ENCODE measurements at places on chromosomes 6 and 20. TPM values are rescaled to one million over a fixed set of nuclear protein-coding genes. Genes with fewer than 3 reads are reported as not detected.

The HLA-DQA1 gene
- not detected for total RNA-seq

The TNF gene
- not detected for total RNA-seq

GRCh38 chr20:1301031-1301529, 27.9 kb downstream of the SDCBP2 start:
- peak; percentile 64 for DNase-seq

DNA sequence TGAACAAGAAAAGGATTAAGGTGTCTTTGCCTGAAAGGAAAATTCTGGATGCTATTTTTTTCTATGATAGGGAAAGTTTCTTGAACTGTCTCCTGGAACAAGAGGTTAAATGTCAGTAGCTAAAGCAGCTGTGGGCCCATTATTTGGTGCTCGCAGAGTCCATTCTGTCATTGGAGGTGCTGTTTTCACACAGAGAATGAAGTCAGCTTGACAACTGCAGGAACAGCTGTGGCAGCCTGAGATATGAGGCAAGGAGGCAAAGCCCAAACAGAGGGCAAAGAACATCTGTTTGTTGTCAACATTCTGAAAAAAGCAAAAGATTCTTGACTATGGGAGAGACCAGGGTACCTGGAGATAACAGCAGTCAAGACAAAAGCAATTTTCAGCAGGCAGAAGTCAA, 548.2 kb downstream of the KIF16B start:
- no peak for DNase-seq

The GRM1 gene
- total RNA-seq = not detected

The CTNNBL1 gene
- 60.2 TPM for total RNA-seq

DNA sequence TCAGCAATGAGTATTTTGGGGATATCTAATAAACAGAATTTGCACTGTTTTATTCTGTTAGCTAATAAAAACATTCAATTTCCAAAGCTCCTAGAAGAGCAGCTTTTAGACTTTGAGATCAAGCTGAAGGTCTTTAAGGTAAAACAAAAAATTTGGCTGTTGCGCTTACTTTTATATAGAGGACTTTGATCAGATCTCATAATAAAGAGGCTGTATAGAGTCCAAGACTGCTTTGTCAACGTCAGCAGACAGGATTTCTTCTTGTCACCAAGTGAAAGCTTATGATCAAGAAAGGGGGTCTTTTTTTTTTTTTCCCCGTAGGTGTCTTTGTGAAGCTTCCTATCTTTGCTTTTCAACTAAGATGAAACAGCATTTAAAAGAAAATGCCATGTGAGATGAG, 556.5 kb upstream of the SLC35B3 start:
- DNase-seq = no peak

GRCh38 chr20:34575271-34575670, 16.8 kb downstream of the MAP1LC3A start:
- no peak for DNase-seq

DNA sequence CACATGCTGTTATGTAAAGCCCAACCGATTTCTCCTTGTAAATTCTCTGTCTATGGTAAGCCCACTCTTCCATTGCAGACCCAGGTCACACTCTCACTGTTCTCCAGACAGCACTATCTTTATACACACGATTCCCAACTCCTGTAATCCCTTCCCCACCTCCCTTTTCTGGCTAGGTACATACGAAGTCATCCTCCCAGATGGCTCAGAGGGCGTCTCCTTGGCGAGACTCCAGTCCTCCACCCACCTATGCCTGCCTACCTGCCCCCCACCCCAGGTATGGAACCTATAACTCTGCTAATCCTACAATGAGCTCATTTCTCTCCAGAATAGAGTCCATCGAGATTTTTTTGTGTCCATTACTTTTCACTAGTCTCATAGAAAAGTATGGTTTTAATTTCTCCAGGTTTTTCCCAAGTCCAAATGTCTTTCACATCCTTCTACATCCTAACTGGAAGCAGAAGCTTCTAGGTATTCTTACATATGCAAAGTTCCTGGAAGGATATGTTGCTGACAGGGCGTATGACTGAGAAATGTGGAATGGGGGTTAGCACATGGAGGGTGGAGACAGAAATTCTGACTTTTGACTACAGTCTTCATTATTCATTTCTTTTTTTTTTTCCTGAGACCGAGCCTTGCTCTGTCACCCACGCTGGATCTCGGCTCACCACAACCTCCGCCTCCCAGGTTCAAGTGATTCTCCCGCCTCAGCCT, 22.8 kb downstream of the SCML4 start:
- no peak for DNase-seq

DNA sequence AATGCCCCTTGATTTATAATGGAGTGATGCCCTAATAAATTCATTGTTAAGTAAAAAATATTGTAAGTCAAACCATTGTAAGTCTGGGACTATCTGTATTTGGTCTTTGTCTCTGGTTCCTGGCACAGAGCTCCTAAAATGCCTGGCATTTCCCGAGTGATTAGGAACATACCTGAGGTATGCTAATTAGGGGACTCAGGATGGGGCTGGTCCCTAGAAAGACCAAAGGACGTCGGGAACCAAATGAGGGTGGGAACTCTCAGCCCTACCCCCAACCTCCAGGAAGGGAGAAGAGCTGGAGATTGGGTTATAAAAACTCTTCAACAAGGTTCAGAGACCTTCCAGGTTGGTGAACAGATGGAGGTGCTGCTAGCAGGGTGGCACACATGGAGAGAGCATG, 82.6 kb upstream of the ARG1 start:
- DNase-seq = no peak

The FNDC1 gene
- not detected for total RNA-seq

DNA sequence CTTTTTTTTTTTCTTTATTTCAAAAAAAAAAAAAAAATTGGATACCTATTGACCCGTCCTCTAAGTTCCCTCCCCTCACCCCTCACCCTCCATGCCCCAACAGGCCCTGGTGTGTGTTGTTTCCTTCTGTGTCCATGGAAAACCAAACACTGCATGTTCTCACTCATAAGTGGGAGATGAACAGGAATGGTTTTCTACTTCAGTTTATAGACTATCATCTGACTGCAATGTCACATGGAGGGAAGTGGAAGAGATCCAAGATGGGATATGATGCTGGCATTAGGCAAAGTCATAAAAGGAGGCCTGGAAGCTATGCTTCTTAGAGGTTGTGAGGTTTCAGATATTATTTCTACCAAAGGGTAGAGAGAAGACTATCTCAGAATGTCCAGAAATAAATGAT, 237.5 kb downstream of the MAFB start:
- DNase-seq = no peak

GRCh38 chr20:50645253-50646068, 45.9 kb downstream of the RIPOR3 start:
- peak; percentile 55 for DNase-seq

DNA sequence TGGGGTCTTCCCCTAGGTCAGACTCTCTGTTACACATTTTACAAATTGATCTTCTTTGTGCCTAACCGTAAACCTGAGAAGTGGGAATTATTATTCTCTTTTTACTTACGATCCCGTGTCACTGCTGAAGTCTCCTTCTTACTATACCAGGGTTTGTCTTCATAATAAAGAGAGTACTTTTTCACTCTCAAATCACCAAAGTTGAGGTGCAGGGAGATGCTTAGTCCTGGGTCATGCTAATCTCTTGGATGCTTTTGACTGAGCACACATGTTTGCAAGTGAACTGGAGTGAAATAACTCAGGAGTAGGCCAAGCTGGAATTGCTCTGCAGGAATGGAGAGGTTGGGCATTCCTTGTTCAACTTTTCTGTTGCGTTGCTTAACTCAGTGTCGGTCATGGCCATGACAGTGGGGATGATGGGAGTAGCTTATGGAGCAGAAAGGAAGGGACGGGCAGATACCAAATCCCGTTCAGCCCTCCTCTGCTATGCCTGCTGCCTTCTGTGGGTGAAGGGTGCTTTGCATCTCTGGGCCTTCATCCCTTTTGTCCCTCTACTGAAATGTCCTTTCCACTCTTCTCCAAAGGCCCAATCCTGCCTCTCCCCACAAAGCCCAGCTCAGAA, 15.2 kb upstream of the TAGAP start:
- no peak for DNase-seq

The ZNF334 gene
- 1.6 TPM for total RNA-seq

The LSM2 gene
- 78.1 TPM for total RNA-seq

DNA sequence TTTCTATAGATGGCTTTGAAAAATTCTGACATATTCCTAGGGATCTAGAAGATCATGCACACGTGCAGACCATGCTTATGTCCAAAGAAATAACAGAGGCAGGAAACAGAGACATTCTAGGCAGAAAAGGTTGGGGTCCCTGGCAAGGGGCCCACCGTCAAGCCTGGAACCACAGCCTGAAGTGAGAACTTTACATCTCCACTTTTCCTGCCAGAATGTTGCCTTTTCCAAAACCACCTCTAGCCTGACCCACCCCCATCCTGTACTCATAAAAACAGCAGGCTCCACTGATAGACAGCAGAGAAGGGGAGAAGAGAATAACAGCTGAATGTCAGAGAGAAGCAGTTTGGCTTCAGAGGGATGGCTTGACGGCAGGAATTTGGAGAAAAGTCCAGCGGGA, 257.3 kb upstream of the NT5E start:
- DNase-seq = no peak

GRCh38 chr6:46137387-46137786, 7.6 kb downstream of the ENPP4 start:
- no peak for DNase-seq

The C20orf202 gene
- not detected for total RNA-seq

GRCh38 chr20:59976156-59976782, 18.0 kb downstream of the CDH26 start:
- no peak for DNase-seq

DNA sequence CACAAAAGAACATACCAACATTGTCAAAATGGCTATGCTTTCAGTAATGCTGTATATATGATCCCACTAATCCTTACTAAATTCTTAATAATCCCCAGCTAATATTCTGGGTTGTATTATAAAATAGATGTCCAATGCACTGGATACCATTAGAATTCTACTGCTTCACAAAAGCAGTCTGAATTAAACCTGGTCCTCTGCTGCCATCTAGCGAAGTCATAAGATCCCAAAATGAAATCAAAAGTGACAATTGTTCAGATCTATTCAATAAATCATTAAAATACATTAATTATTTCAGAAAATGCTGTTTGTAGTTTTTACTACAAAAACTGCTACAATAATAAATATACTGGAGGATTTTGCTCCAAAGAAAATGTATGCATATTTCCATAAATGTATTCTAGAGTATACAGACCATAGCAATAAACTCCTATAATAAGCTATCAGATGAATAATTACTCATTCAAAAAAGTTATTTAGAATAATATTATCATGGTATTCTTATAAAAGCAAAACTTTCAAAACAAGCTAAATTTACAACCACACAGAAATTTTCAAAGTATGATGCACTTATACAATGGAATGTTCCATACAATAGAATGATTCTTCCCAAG, 92.6 kb downstream of the RNGTT start:
- peak; percentile 69 for DNase-seq

The SOX4 gene
- 127 TPM for total RNA-seq

DNA sequence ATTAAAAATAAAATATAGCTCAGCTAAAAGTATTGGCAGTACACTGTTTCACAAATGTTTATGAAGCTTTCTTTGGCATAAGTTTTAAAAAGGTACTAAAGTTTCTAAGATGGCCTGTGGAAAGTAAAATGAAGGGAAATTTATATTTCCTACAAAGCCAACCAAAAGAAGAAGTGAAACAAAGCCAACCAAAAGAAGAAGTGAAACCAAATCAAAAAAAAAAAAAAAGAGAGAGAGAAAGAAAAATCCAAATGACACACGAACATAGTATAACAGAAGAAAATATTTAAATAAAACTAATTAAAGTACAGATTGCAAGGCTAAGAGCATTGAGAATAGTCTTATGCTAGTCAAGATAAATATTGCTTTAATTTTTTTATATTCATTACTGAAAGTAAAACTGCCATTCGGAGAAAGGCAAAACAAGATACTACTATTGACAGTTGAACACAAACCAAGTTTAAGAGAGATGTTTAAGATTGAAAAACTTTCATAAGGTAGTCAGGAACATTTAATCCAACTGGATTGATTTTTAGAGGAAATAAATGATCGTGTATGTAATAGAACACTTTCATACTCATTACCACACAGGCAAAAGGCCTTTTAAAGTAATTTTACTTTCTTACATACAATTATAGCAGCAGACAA, 12.8 kb upstream of the KHDRBS2 start:
- no peak for DNase-seq

- peak; percentile 70 for DNase-seq
These were observed 213.0 kb upstream of the LAMP5 start for GRCh38 chr20:9301129-9302090.

DNA sequence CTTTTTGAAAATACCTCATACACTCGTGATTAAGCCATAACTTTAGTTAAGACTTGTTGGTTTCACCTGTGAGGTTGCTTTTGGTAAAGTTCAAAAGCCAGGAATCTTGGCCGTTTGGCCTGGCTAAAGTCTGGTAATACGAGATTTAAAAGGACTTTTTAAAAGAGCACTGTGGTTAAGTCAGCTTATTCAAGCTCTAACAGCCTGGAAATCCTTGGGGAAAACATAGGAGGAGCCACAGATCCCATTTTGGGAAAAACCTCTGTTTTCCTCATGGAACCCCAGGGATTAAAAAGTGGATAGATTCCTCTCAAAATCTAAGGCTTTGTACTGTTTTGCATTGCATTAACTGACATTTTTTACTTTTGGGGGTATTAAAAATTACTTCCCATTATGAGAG, 13.7 kb upstream of the SLC22A16 start:
- no peak for DNase-seq

- no peak for DNase-seq
These were observed 31.9 kb upstream of the CDH4 start for GRCh38 chr20:61220131-61220530.
